ENCODE measurements at places on chromosomes 4 and X.

- DNase-seq: peak; percentile 71
Observed at GRCh38 chrX:115940888-115941332, 229.6 kb upstream of the AGTR2 start.

GRCh38 chr4:159174645-159175084 lies 71.8 kb downstream of the RAPGEF2 start:
- no peak for DNase-seq

GRCh38 chr4:123361195-123361861 lies 35.3 kb upstream of the SPRY1 start:
- DNase-seq: no peak

DNA sequence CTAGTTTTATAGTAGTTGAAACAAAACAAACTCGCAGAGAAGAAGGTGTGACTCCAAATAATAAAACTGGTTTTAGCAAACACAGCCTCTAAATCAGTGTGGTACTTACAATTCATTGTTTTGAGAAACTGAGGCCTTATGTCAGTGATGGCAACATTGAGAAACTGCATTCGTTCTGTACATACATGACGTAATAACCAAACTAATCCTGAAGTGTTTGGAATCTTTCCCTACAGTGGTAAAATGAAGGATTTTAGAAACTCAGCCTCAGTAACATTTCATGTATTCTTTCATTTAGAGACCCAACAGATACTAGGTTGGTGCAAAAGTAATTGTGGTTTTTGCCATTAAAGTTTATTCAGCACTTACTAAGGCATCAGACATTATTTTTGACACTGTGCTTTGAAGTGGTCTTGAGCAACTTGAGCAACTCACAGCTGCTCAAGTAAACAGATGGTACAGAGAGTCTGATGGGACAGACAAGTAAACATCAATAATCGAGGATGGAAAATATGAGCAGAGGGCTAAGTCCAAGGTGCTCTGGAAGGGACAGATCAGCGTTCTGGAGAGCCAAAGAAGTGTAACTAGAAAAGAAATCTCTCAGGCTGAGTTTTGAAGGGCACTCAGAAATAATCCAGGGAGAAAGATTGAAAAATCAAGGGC lies 390.8 kb upstream of the BOD1L1 start:
- DNase-seq: no peak

DNA sequence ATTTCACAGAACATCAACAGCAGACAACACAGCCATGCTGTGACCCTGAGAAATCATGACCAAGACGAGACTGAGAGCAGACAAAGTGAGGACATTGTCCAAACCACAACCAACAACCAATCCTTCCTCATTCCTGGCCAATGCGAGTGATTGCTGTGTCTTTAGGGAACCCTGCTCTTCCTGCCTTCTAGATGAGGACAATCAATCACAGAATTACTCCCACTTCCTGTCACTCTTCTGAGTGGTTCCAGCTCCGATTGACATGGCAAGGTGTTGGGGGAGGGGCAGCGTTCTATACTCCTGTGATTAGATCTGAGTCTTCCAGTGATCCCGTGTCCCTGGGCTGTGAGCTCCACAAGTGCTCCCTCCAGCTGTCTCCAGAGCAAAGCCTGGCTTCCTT lies 227.8 kb downstream of the STIM2 start:
- DNase-seq: no peak

- DNase-seq: no peak
Observed at GRCh38 chrX:105821471-105822121, 743 bp upstream of the NRK start.

DNA sequence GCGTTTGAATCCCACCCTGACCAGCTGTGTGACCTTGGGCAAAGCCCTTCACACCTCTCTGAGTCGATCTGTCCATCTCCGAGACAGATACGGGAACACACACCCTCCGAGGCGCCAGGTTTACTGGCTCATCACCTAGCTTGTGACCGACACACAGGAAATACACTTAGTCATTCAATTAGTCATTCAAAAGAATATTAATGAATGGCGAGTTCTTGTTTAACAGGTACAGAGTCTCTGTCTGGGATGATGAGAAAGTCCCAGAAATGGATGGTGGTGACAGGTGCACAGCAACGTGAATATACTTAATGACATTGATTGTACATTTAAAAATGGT lies 80.6 kb downstream of the PPP2R2C start:
- no peak for DNase-seq

DNA sequence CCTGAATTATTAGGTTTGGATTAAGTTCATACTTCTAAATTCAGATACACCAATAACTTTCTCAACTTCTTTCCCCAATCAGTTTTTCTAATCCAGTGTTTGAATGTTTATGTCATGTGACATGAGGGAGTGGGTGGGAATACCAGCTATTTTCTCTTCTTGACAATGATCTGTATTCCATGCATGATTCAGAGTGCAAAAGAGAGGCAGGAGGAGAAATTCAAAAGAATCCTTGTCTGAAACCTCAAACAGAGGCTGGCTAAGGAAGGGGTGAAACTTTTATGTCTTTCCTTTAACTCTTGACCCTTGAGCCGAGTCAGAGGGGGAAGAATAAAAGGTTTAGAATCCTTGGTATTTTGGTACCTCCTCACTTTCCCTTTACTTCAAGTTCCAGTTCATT lies 544.7 kb downstream of the SPRY1 start:
- no peak for DNase-seq

DNA sequence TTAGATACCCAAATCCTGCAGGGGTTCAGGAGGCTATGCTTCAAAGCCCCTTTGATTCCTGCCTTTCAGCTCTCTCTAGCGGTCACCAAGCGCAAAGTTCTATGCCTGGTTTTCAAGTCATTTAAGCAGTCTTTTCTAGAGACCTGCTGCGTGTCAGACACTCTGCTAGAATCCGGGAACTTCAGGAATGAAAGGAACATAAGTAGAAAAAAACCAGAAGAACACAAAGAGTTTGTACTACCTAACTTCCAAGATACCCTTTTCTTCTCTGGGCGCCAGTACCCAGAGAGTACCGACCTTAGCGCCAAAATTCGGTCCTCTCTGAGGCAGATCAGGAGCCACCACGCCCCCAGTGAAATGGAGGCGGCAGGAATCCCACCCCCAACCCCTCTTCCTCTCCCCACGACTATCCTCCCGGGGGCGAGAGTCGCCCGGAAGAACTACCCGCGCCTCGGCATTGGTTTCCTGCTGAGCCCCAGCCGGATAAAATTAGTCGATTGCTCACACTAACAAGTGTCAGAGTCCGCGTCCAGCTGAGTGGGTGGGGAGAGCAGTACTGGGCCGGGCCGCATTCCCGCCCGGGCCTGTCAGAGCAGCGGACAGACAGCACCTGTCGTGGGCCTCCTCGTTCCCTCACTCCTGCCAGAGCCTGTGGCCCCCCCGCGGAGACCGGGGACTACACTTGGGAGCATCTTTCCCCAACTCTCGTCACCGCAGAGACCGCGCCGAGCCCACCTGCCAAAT lies 78.8 kb downstream of the RLIM start:
- DNase-seq: peak; percentile 31

- no peak for DNase-seq
Observed at GRCh38 chrX:140149761-140150160, 184.4 kb upstream of the CXorf66 start.

DNA sequence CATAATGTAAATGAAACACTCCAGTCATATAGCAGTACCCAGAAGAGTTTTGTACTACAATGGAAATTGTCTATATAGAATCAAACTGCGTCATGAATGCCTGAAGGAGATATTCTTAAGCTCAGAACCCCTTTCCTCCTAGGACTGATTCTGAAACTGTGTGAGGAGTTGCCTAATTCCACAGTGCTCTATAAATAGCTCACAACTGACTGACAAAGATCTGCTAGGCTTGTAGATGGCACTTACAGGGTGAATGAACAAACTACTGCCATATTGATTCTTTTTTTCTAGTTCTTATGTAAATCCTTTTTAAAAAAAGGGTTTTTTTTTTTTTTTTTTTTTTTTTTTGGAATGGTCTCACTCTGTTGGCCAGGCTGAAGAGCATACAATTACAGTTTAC lies 30.1 kb upstream of the UGT2B17 start:
- DNase-seq: no peak

DNA sequence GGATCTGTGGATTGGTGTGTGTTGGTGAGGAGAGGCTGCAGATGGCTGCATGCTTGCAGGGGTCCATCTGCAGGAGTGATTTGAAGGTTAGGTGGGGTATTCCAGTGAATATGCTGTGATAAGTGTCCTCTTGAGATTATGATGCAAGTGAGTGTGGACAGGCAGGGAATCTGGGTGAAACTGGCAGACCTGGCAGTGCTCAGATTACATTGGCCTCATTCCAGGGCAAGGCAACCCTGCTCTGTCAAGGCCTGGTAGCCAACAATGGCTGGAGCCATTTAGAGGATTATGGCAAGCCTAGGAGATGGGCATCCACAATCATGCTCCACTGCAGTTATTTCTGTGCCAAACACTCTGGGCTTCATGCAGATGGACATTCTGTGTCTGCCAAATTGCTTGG lies 113.9 kb downstream of the RTL3 start:
- DNase-seq: no peak

GRCh38 chr4:42144028-42144427 lies 8.4 kb downstream of the BEND4 start:
- no peak for DNase-seq

DNA sequence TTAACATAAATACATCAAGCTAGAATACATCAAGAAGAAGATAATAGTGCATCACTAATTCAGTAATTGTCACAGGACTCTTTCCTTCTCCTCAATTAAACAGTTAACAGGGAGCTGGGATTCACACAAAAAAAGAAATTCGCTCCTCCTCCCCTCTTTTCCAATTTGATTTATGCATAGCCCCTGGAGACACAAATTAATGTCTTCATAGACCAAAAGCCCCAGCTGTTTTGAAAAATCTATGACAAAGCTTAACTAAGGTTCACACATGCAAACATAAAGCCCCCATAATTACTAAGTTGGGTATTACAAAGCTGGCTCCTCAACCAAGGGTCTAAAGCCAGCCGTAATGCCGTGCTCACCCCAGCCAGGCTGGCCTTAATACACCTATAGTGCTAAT lies 61.2 kb downstream of the ENOX2 start:
- DNase-seq: no peak

Data from immature natural killer cell (primary cell).